Activated effector memory CD4-positive, alpha-beta T cell treated with anti-CD3 and anti-CD28 coated beads, Interleukin-2, amount 50 U/mL, for 16 hours (primary cell): ENCODE measurements at places on chromosomes 16 and 17.
A peak's percentile ranks its signal among the peaks of the same experiment; 100 is the strongest.

DNA sequence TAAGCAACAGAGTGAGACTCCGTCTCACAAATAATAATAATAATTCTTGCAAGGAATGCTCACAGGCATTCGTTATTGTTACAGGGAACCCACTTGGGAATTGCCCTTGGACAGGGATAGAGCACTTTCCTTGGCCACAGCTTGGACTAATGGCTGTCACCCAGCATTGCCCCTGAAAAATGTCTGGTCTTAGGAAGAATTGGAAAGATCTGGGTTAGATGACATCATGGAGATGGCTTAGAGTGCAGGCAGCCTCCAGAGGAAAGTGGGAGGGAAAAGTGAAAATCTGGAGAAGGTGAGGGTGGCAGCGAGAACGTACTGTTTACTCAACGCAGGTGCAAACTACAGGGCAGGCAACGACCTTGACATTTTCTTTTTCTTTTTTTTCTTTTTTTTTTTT is 59.3 kb upstream of the MRTFB start:
- DNase-seq: no peak

- DNase-seq: peak; percentile 74
These were observed 9.3 kb upstream of the WBP2 start for GRCh38 chr17:75864448-75864871.

DNA sequence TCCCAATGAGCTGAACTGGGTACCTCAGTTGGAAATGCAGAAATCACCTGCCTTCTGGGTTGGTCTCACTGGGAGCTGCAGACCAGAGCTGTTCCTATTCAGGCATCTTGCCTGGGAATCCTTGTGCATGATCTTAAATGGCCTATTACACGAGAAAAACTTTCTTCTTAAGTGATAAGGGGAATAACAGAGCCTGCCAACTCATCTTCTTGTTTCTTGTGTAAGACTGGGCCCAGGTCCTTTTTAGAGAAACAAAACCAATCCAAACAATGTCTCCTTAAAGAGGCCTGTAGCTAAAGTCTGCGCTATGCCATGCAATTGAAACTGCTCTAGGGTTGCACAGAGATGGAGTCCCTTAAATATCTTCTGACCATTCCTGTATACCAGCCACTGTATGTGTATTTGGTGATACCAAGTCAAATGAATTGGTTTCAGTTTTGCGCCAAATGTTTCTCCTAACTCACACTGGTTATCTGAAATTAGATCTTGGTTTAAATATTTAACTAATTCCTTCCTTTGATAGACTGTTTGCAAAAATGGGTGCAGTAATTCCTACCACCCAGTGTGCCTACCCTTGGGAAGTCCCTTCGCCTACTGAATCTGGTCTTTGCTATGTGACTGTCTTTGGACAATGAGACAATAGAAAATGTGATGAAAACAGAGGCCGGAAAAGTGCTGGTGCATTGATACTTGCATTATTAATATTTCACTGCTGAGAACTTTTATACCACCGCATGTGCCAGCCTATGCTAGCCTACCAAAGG is 6.5 kb upstream of the CCL23 start:
- no peak for DNase-seq

DNA sequence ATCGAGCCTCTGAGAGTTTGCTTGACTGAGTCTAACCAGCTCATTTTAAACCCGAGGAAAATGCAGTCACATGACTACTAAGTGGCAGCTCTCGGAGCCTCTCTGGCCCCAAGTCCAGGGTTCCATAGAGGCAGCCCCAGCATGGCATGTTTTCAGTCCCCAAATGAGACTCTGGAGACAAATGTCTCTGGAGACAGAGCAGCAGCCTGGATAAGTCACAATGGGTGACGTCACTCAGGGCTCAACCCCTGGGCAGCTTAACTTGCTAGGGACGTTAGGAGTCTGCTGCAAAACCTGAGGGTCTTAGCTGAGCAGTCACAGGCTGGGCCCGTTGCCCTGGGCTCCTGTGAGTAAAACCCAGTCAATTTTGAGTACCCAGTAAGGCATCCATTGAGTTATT is 6.9 kb upstream of the STH start:
- no peak for DNase-seq

GRCh38 chr16:978403-978802 is 3.2 kb upstream of the SOX8 start:
- DNase-seq: no peak

DNA sequence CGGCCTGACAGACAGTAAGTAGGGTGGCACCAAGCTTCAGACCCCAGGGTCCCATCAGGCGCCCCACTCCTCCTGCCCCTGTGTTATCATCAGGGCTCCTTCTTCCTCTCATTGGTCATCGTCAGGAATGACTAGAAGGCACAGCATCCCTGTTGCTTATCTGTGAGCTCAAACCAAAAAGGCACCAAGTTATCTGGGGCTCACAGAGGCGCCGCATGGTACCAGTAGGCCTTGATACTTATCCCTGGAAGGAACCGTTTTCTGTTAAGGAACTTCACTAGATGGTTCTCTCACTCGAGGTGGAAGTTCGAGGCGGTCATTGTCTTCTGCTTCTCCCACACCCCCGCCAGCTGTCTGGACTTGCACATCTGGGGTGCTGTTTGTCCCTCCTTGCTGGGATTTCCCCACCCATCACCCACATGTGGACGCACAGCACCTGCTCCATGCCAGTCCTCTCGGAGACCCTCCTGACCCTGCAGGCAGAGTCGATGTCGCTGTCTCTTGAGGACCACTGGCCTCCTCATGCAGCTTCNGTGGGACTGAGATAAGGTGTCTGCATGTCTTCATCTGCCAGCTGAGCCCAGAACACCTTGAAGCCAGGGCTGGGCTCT is 52.1 kb downstream of the METRNL start:
- no peak for DNase-seq

DNA sequence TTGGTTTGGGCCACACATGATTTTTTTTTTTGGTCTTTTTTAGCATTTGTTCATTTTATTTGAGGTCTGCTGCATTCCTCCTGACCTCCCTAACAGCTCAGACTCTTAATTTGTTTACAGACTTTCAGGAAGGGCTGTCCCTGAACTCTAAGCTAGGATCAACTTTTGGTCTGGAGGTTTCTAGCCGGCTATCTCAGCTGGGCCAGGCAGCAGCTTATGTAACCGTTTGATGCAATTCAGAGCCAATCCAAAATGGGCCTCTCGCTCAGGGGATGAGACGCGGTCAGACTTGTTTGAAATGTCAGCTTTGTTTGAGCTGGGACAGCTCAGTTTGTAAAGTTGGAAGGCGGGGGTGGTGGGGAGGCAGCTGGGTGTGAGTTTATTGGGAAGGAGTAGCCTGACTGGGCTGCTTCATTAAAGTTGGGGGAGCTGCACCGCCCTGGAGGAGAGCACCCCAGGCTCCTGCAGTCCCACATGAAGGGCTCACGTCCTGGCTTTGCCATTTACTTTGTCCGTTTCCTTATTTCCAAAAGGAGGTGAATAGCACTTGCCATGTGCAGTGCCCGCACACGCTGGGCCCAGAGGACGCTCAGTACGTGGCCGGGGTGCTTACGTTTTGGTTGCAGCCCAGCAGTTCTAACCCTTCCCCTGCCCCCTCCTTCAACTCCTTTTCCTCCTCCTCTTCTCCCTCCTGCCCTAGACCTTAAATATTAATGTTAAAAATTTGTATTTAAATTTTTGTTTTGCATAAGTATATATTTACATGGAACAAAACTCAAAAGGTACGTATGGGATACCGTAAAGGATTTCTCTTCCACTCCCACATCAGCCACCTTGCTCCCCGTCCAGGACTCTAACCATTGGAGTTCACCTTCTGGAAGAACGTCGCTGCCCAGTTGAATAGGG is 121.2 kb downstream of the SNX29 start:
- DNase-seq: peak; percentile 33

DNA sequence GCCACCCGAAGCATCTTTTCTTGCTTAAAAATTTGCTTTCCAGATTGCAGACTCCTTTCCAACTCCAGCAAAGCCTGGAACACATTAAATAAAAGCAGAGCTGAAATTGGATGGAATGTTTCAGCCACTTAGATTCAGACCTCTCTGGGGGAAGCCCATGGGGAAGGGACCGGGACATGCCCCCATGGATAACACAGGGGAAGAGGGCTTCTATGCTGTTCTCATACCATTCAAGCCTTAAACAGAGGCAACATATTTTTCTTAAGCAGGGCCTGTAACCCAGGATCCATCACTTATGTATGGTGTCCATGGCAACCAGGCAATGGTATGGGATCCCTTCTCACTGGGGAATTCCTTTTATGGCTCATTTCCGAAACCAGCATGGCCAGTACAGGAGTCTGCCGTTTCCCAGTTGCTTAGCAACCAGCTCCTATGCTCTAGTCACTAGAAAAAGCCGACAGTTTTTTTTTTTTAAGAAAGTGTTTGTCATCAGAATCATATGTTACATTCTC is 62.0 kb upstream of the MARCHF10 start:
- DNase-seq: no peak

- no peak for DNase-seq
These were observed 107.8 kb downstream of the YPEL2 start for GRCh38 chr17:59439262-59439661.

- DNase-seq: peak; percentile 1
These were observed 31.6 kb downstream of the SERPINF1 start for GRCh38 chr17:1793447-1793806.

GRCh38 chr17:82786427-82786826 is 34.6 kb downstream of the TBCD start:
- no peak for DNase-seq

DNA sequence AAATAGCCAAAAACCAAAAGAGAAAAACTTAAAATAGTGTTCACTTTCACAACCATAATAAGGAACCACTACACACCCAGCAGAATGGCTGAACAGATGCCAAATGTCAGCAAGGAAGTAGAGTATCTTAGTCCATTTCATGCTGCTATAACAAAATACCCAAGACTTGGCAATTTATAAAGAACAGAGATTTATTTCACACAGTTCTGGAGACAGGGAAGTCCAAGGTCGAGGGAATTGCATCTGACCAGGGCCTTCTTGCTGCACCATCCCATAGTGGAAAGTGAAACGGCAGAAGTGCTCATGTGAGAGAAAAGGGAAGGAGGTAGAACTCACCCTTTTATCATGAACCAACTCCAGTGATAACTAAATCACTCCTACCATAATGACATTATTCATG is 33.8 kb upstream of the CCL22 start:
- DNase-seq: no peak

DNA sequence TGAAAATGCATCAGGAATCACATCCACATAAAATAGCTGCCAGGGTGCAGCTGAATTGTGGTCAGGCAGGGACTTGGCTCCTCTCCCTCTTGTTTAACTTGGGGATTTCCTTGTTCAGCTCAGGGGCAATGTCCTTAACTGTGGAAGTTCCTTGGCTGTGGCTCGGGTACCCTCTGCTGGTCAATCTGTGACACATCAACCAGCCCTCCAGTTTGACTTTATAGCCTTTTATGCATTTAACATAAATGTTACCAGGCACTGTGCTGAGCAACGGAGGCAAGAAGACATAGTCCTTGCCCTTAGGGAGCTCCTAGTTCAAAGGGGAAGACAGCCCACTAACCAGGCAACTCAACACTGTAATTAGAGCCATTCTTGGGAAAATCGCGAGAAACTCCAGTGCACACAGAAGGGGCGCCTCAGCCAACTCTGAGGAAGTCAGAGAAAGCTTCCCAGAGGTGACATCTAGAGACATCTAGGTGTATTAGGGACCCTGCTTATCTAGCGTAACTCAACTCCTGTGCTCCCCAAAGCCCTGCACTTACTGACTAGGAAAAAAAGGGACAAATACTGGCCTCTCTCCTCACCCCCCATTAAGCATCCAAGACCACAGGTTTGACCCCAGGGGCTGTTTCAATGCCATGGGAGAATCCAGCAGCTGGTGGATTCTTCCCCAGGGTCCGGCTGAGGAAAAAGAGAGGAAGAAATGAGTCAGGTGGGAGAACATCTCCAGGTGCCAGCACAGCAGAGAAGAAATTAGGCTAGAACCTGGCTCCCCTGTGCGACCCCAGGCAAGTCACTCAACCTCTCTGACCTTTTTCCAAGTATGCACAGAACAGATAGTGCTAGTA is 17.3 kb upstream of the EEF2K start:
- DNase-seq: peak; percentile 86

DNA sequence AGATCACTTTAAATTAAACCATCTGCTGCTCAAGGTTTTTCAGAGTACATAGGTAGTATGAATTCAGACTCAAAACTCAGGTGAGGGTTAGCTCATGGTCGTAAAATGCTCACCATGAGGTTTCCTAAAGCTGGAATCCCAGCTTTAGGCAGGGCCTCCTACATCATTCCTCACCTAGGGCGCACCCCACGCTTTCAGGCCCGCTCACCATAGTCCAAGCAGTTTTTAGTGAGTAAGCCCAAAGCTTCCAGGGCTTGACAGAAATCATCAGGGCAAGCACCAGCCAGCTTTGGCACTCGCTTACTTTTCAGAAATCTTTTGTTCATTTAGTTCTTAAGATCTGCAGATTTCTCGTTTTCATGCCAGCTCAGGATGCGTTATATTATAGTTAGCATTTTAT is 89.8 kb downstream of the HIC1 start:
- DNase-seq: no peak

DNA sequence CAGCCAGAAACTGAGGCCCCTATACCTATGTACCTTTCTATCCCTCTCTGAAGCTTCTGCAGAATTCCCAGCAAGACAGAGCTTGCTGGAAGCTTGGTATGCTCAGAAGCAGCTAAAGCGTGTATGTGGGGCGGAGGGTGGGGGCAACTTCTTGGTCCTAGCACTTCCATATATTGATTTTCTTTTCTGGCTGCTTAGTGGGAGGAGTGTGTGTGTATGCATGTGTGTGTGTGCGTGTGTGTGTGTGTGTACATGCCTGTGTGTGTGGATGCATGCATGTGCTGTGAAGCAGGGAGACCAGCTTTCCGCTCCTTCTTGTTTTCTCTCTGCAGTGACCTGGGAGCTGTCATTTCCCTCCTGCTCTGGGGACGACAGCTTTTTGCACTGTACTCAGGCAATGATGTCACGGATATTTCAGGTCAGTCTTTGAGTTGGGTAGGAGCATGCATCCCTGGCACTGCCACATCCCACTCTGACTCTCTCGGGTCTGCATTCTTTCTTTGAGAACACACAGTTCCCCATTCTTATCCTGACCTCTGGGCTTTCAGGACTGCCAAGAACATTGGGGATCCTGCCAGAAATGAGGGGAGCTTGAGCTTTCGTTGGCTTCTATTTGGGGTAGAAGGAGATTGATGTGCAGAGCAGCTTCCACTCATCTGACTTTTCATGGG is 10.7 kb downstream of the HPR start:
- DNase-seq: no peak

GRCh38 chr17:66465701-66466100 is 163.3 kb downstream of the PRKCA start:
- no peak for DNase-seq

- no peak for DNase-seq
These were observed 245.9 kb downstream of the CPPED1 start for GRCh38 chr16:12557786-12558185.

GRCh38 chr17:30336369-30337171 is 2.7 kb upstream of the TMIGD1 start:
- peak; percentile 78 for DNase-seq

- DNase-seq: peak; percentile 85
These were observed 27.0 kb upstream of the NTN1 start for GRCh38 chr17:8994319-8994718.
